ENCODE measurements at places on chromosomes 3 and 15.
A peak's percentile ranks its signal among the peaks of the same experiment; 100 is the strongest.

DNA sequence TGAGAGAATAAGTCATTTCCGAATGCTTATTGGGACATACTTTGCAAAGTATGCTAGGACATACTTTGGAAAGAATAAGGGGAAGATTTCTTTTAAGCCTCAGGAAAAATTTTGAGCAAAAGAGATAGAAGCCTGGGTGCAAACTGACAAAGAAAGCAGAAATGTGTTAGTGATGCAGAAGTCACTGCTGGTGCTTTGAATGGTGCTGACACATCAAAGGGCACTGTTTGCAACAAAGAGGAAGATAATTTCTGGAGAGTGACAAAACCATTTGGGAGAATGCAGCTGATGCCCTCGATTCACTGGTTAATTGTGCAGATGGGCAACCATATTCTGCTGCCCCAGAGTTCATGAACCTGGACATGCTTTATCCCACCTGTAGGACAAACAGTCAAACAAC is 11.0 kb upstream of the RAP2B start:
- no peak for DNase-seq

DNA sequence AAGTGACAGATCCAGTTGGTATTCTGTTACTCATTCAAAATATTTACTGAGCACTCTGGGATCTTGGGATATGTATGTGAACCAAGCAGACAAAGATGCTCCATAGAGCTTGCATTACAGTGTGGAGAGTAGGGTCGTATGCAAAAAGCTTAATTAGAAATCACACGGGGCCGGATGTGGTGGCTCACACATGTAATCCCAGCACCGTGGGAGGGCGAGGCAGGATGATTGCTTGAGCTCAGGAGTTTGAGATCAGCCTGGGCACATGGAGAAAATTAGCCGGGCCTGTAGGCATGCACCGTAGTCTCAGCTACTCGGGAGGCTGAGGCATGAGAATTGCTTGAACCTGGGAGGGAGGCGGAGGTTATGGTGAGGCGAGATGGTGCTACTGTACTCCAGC is 68.7 kb upstream of the MB21D2 start:
- no peak for DNase-seq

DNA sequence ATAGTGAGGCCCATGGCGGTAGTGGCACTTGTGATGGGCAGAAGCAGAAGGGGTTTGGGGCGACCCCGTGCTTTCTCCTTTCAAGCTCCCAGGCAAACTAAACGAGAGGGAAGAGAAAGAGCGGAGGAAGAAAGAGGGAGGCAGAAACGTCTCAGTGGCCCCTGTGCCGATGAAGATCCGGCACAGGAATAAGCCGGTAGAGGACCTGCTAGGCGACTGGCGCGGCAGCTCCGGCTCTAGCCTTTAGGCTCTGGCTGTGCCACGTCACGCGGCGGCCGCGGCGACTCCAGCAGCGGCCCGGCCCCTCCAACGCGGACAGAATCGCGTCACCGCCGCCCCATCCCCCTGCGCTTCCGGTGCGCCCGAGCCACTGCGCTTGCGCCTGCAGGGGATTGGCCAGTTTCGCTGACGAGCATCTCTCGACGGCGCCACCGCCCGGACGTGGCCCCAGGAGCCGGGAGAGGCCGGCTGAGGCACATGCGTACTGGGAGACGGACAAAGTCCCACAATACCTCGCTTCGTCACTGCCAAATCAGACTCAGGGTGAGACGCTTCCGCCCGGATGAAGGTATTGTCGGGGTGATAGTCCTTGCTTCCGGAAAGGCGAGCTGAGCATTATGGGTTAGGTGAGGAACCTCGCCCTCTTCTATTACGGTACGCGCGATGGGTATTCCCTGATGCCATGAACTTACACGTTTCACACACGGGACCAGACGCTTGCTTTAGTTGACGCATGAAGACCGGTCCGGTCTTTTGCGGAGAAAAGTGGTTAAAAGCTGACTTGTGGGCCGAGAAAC is at the start of gene ARF4:
Gene ARF4, minus strand, starts transcription at position 218 of the 797 bp plus-strand sequence. Its CDS starts 204 bp downstream, at position 14.
- peak; percentile 92 for DNase-seq

DNA sequence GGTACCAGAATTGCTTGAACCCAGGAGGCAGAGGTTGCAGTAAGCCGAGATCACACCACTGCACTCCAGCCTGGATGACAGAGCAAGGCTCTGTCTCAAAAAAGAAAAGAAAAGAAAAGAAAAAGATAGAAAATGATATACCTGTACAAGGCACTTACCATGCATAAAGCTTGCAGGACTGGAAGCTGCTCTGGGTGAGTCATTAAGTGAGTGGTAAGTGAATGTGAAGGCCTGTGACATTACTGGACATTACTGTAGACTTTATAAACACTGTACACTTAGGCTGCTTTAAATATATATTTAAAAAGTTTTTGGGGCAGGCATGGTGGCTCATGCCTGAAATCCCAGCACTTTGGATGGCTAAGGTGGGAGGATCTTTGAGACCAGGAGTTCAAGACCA is 99.2 kb downstream of the SLMAP start:
- no peak for DNase-seq

DNA sequence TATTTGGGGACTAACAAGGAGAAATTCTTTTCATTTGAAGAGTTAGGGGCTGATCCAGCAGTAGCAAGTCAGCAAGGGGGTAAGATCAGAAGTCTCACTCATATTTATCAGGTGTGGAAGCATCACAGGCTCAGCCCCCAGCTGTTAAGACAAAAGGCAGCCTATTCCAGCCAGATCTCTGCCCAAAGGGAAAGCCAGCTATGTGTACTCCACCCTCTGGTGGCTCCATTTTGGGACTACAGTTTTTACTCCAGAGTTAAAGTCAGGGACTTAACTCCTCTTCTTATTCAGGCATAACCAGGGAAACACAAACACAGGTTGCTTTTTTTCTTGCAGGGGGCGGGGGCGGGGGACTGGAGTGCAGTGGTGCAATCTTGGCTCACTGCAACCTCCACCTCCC is 19.2 kb downstream of the UBP1 start:
- no peak for DNase-seq

DNA sequence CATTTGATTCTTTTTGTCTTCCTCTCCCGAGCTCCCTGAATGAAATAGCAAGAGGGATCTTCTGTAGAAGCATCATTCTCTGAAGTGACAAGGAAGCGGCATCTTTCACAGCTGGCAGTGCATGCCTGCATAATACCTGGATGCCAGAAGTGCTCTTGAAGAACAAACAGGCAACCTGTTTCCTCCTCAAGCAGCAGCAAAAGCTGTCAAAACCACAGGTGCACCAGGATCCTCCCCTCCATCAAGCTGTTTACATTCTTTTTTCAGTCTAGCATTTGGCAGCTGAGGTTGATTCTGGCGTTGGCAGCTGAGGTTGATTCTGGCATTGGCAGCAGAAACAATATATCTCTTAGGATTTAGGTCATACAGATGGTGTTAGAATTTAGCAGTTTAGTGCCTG is 979.0 kb downstream of the TUSC7 start:
- peak; percentile 7 for DNase-seq

GRCh38 chr3:132709761-132710160 is 12.4 kb downstream of the NPHP3 start:
- DNase-seq = no peak

DNA sequence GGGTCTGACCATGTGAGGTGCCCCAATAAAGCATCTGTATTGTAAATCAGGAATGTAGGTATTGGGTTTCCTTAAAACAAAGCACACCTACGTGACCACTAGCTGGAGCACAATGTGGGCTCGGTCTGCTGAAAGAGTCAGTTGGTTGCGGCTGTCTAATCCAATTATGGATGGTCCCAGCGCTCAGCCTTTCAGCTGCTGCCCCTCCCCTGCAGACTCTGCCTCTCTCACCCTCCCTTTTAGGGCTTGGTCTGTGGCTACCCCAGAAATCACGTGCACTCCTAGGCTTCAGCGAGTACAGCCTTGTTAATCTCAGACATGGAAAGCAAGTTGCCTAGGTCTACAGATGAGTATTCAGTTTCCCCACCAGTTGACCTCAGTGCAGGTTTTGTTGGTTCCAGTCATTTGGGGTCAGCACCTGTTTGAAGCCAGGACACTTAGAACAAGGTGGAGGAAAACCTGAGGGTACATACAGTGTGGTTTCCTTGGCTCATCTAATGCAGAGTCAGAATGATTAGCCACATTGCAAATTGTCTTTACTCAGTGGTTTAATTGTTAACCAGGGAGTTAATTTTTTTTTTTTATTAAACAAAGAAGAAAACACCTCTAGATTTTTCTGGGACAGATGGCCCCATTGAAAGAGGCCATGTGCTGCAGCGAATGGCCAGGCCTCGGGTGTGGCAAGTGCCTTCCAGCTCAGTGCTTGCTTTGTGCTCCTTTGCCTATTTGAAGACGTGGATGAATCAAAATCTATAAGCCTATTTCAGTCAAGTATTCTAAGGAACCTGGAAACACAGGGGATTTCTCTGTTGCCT is 137.7 kb downstream of the IGF1R start:
- no peak for DNase-seq

DNA sequence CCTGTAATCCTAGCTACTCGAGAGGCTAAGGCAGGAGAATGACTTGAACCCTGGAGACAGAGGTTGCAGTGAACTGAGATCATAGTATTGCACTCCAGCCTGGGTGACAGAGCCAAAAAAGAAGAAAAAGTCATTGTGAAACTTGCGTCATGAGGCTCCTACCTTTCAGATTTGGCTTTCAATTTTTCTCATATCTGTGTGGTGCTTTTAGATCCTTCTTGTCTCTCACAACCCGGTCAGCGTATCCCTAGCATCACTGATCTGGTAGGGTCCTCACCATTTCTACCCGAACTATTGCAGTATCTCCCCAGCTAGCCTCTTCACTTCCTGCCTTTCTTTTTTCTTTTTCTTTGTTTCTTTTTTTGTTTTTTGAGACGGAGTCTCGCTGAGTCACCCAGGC is 21.6 kb upstream of the GCNT3 start:
- DNase-seq = no peak

DNA sequence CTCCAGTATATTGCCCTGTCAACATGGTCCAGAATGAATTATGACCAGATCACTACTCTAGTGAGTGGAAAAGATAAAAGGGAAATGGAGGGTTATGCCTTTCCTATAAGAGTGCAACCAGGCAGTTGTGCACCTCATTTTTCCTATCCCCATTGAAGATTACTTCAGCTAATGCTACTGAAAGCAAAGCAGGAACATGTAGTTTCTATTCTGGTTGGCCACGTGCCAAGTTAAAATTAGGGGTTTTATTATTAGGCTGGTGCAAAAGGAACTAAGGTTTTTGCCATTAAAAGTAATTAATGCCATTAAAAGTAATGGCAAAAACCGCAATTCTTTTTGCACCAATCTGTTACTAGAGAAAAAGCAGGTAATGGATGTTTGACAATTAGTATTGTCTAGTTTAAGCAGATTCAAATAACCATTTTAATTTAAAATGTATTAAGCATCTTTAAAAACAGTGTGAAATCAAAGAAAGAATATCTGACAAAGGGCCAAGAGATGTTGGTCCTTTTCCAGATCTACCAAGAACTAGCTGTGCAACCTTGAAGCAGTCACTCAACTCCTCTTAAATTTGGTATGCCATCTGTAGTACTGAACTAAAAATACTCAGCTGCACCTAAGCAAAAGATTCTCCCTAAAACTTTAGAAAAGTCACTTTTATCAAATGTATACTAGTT is 567.5 kb upstream of the CCDC54 start:
- no peak for DNase-seq

GRCh38 chr3:45993421-45994027 is 2.1 kb downstream of the FYCO1 start:
- DNase-seq = no peak

DNA sequence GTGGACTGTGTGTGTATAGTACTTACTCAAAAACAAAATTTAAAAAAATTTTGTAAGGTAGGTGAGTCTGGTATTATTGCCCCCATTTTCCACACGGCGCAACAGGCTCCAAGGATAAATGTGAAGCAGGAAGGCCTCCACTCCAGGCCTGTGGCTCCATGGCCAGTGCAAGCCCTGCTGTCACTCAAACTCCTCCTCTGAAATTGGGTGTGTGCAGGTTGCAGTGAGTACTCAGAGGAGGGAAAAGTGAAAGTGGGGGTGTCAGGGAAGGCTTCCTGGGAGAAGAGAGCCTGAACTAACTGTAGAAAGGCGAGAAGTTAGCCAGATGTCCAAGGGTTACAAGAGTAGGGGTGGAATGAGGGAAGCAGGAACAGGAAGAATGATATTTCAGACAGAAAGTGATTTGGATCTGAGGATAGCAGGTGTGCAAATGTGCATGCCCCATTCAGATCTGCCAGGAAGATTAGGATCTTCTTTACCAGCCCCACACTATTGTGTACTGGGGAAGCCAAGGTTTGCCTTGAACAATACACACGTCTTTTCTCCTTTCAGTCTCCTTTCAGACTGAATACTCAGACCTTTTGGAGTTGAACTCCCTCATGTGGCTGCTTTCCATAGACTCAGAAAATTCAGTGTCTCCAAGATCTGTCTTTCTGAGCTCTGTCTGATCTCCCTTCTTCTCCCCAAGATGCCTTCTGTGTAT is 48.7 kb upstream of the RYK start:
- DNase-seq = no peak

DNA sequence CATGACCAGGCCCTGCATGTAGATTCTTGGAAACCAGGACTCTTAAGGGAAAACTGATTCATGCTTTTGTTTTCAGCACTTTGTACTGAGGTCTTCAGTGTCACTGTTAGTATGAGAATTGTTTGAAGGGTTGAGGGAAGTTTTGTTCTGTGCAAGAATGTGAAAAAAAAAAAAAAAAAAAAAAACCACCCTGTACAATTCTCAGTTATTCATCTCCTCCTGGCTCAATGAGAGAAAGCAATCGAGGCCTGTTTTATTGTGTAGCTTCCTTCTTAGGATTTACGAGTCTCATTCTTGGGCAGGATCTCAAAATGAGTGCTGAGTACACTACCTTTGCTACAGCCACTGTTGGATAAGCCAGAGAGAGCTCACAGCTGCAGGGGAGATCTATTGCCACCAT is 469.5 kb downstream of the CNTN4 start:
- no peak for DNase-seq

- DNase-seq = no peak
Measured at GRCh38 chr3:110656394-110657025, 415.1 kb upstream of the NECTIN3 start.

- no peak for DNase-seq
Measured at GRCh38 chr3:113070681-113071113, 79.9 kb downstream of the GTPBP8 start.

All from T47D (cell line).